ENCODE measurements at places on chromosomes 13 and 19.

DNA sequence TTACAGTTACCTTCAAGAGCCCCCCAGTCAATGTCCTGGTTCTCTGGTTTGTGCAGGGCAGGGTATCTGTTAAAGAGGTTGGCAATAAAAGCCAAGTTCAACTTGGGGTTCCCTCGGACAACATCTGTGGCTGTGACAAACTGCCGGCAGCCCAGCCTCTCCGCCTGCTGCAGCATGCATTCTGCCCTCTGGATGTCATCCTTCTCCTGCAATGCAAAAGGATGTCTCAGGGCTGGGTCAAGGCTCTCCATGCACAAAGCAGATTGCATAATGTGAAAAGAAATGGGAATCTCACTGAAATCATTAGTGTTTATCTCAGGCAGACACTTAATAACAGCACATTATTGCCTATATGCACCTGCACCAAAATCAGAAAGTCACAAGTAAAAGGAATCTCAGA lies 35.1 kb downstream of the LCP1 start:
- no peak for DNase-seq

DNA sequence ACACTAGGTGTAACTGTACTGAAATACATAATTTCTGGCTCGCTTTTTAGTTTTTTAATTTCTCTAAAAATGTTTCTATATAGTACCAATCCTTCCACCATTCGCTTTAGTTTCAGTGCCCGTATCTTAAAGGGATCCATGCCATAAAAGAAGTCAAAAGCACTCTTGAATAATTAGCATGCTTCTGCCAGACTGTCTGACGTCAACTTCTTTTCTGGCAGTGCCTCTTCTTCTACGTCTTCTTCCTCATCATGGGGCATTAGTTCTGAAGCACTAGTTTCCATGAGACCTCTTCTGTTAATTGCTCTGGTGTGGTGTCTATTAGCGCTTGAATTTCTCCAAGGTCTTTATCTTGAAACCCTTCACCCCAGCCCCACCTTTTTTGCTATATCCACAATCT lies 93.8 kb upstream of the DOCK9 start:
- no peak for DNase-seq

DNA sequence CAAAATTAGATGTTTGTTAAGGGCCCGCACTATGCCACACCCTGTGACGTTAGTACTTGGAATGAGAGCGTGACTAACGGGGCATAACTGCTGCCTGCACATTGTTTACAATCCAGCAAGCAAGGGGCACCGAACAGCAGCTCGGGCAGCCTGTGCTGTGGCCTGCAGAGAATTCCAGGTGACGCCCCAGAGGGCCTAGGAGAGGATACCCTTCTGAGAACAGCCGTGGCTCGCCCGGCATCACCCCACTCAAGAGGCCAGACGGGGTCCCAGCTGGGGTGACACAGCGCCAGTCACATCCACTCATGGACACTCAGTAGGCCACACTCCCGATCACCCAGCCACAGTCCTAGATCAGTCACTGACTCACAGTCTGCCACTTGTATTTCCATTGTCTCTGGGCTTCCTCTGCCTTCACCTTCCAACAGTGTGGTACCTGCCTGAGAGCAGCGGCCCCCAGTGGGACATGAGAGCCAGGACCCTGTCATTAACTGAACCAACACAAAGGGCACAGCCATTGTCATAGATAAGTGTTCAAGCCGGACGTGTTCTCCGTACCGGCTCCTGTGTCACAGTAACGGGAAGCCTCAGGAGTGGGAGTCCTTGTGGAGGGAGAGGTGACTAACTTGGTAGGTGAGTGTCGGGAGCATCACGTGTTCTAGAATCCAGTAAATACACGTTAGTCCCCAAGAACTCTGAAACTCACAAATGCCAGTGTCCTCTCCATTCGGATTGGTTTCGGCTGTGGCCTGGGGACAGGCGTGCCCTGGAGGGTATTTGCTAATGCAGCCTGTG lies 7.5 kb downstream of the ZNF331 start:
- no peak for DNase-seq

DNA sequence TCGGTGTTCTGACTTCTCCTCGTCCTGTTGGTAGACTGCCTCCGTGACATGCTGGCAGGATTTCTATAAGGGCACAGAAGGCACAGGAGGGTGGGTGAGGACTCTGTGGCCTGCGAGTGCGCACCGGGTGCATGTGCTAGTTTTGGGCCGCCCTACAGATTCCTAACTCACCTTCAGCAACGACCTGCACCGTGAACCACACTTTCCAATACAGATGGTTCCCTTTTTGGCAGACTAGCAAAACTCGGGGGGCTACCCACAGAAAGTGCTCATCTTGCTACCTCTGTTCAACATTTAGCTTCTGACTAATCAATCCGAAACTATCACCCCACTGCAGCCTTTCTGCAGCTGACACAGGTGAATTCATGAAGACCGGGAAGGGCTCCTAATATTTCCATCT lies 14.1 kb upstream of the AMER2 start:
- DNase-seq: no peak

DNA sequence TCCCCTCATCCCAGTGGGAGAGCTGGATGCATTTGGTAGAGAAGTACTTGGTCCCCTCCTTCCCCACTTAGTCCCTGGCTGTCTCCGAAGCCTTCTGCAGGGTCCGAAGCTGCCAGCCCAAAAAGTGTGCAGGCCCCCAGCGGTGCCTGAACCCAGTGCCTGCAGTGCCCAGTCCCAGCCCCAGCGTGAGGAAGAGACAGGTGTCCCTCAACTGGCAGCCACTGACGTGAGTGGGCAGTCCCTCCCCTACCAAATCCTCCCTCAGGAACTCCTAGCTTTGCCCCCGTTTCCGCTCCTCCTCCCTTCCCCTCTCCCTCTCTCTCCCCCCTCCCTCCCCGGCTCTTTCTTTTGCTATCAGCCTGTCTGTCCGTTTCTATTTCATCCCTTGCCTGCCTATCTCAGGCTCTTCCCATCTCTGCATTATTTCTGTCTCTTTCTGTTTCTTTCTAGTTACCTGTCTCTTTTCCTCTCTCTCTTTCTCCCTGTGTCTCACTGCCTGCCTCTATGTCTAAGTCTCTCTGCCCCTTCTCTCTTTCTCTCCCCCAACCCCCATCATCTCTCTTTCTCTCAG lies 1.8 kb upstream of the LTBP4 start:
- no peak for DNase-seq

DNA sequence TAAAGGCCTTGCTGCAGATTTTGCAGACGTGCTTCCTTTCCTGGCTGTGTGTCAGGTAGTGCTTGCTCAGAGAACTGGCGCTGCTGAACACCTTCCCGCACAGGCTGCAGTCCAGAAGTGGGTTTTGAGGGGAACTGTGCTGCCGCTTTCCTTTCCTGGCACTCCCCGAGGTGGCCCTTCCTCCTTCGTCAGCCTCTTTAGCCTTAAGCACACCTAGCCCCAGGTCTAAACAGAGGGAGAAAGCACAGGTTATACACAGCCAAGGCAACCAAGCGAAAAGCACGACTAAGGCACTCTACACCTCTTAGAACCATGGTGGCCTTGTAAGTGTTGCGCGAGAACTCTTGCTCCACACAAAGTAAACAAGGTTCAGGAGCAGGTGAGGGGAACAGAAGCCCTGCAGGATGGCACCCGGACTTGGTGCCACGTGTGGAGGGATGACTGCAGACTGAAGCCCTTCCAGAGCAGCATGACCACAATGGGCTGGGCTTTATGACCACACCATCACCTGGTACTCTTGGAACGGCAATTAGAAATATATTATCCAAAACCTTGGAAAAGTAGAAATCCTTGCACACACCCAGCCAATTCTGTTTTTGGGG lies 23.6 kb downstream of the ZNF541 start:
- DNase-seq: no peak

DNA sequence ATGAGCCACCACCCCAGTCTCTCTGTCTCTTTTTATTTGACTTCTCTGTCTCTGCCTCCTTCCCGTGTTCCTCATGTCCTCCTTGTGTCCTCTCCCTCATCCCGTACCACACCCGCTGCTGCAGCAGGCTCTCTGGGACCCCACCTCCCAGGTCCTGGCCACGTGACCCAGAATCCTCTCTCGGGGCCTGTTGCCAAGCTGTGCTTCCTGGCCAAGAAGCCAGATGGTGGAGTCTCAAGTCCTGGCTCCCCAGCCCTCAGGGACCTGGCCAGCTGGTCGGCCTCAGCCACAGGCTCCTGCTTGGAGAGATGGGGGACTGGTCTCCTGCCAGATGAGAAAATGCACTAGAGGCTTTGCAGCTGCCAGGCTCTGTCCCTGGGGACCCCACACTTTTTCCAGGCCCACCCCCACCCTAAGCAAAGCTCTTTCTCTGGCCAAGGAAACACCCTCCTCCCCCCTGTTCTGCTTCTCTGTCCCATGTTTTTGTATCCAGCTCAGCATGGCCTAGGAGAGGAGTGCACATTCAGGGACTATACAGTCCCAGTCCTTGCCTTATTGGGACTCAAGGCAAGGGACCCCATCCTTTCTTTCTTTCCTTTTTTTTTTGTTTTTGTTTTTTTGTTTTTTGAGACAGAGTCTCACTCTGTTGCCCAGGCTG lies 34.3 kb upstream of the SHKBP1 start:
- DNase-seq: no peak

DNA sequence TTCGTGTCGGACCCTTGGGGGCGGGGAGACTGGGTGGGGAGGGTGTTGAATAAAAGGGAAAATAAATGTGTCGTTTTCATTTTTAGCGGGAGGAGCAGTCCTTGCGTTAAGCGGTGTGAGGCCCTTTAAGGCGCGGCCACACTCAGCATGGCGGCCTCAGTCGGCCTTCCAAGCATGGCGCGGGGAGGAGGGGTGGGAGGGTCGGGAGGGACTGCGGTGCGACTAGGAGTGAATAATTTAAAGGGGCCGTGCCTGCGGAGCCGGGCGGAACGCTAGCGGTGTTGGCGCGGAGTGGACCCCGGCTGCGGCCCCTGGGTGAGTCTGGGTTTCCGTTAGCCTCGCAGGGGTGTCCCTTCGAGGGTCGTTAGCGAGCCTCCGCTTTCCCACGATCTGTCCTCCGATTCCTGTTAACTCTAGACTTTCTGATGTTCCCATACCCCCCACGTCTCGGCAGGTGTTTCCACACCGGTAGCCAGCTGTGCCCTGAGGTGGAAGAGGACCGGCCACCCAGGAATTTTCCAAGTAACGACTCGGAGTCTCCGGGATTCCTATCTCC lies 1.5 kb upstream of the PNPLA6 start:
- DNase-seq: peak; percentile 54

DNA sequence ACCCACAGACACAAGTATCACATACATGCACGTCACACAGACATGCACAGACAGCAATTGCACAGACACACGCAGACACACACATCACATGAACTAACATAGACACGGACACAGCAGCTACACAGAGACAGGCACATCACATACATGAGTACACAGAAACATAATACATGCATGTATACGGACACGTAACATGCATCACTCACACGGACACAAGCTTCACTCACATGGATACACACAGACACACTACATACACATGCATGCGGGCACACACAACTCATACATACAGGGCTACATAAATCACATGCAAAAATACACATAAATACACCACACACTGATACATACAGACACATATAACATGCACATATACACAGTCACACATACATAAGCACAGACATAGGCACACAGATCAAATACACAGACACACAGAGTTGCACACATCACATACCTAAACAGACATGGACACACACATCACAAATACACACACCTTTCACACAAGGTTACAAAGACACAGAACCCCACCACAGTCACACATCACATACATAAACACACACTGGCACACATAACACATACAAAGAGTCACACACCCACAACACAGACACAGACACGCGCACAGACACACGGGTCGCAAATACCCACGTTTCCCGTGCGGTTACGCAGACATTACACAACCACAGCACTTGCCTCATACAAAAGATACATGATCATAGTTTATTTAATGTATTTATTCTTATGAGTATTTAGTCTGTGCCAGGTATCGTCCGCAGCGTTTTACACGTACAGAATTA lies 1.1 kb upstream of the LMTK3 start:
- DNase-seq: no peak

- no peak for DNase-seq
These were observed 312.4 kb downstream of the ZNF536 start for GRCh38 chr19:30684613-30685012.

DNA sequence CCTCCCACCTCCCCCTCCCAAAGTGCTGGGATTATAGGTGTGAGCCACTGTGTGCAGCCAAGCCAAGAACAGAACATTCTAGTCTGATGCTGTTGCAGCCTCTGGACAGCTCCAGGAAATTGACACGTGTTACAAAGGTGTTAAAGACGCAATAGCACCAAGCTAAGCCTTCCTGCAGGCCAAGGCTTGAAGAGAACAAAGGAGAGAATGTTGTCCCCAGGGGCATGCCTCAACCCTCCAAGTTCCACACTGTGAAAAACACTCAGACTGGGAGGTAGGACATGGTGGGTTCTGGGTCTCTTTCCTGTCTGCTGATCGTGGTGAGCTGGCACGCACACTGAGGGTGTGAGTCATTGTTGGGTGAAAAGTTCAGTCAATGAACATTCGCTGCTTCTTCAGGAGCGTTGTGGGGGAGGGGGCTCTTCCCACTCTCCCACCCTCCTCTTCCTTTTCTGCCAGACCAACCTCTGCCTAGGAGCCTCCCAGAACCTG lies 5.3 kb upstream of the PTPRS start:
- no peak for DNase-seq

GRCh38 chr19:27750391-27751043 lies 1462.4 kb downstream of the UQCRFS1 start:
- DNase-seq: no peak

GRCh38 chr13:30810801-30811200 lies 75.5 kb downstream of the ALOX5AP start:
- DNase-seq: no peak

DNA sequence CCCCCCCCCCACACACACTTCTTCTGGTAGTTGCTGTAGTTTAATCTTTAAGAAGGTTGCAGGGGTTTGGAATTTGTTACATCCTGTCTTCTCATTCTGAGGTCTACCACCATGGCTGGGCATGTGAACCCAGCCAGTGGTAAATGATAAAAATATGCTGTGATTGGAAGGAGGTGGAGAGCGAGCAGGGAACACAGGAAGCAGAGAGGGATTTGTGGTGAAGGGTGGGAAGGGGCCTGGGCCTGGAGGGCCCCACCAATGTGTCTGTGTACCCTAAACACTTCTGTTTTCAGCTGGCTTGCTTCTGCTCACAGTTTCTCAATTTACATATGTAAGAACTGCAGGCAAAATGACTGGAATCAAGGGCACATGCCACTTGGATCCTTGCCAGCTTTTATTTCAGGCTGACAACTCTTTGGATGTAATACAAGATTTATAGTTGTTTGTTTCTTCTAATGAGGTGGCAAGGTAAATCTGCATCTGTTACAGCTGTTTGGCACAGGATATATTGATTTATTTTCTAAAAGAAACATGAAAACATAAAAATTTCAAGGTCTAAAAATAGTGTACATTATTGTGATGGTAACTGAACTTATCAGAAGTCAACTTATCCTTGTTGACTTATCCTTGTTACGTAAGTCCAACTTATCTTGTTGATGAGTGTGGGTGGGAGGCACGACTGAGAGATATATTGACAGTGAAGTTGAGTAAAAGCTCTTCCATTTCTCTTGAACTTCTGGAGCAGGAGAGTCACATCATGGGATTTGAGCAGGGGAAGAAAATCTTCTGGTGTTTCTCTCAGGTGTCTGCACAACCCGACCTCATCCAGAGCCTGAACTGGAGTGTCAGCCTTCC lies 313.2 kb downstream of the SHISA2 start:
- DNase-seq: no peak

- DNase-seq: no peak
These were observed 54.5 kb downstream of the GPR180 start for GRCh38 chr13:94656176-94656575.

- no peak for DNase-seq
These were observed at the start of gene FCER2 for GRCh38 chr19:7701654-7702457. Gene FCER2 (minus strand): TSS chr19:7702131. CDS start chr19:7699760, 2,371 bp downstream.

- DNase-seq: no peak
These were observed 196.7 kb downstream of the TBC1D4 start for GRCh38 chr13:75285310-75285709.

GRCh38 chr13:30868799-30869470 lies 37.1 kb upstream of the MEDAG start:
- no peak for DNase-seq

All from esophagus squamous epithelium (tissue), 5 donors.